Activated T-cell treated with anti-CD3 and anti-CD28 coated beads for 4 hours (primary cell): ENCODE measurements at places on chromosomes 16 and 17.

DNA sequence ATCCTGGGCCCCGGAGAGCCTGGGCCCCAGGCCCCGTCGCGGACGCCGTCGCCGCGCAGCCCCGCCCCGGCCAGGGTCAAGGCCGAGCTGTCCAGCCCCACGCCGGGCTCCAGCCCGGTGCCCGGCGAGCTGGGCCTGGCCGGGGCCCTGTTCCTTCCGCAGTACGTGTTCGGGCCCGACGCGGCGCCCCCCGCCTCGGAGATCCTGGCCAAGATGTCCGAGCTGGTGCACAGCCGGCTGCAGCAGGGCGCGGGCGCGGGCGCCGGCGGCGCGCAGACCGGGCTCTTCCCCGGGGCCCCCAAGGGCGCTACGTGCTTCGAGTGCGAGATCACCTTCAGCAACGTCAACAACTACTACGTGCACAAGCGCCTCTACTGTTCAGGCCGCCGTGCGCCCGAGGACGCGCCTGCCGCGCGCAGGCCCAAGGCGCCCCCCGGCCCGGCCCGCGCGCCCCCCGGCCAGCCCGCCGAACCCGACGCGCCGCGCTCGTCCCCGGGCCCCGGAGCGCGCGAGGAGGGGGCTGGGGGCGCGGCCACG lies 36.8 kb upstream of the ZC3H18 start:
- no peak for DNase-seq

DNA sequence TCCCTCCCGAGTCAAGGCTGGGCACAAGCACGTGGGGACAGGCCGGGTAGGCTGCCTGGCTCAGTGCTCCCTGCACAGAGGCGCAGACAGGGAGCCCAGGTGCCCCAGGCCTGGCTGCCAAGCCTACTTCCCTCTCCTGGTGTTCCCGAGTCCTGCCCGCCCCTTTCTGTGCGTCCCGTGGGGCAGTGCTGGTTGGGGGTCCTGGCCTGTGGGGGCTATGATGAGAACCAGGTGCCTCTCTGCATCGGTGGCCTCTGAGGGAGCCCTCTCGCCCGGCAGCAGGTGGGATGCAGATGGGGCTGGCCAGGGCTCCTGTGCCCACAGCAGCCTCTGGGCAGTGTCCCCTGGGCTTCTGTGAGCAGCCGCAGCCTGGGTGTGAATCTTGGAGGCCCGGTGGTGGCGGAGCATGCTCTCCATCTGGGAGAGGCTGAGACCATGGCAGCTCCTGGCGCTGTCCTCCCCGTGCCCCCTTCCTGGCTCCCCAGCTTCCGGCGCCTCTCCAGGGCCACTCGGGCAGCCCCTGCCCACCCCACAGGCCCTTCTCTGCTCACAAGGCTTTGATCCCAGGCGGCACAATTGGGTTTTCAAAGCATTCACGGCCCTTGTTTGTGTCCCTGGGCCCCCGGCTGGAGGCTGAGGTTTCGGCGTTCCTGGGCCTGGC lies 7.2 kb downstream of the CENPX start:
- no peak for DNase-seq

GRCh38 chr17:56740481-56740880 lies 93.2 kb downstream of the C17orf67 start:
- DNase-seq = no peak

- no peak for DNase-seq
These were observed 15.5 kb upstream of the CDH15 start for GRCh38 chr16:89155851-89156739.
